H54 (cell line): ENCODE measurements at places on chromosomes 6 and 20.

DNA sequence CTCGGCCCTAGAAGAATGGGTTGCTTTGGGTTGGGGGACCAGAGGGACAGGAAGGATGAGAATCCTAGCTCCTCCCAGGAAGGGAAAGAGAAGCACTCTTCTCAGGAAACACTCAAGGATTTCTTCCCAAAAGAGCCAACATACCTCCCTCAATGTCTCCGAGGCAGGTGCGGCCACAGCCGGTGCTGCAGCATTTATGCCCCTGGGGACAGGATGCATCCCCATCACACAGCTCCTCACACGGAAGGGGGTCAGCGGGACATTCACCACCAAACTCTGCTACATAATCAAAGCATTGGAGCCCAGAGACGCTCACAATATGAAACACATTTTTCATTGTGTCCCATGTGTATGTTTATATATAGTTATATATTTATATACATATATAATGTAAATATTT, 14.8 kb downstream of the WFDC3 start:
- no peak for DNase-seq

- DNase-seq: peak; percentile 40
Measured at GRCh38 chr6:3419624-3420272, 37.1 kb downstream of the SLC22A23 start.

- DNase-seq: no peak
Measured at GRCh38 chr6:71048320-71049164, 91.7 kb upstream of the B3GAT2 start.

DNA sequence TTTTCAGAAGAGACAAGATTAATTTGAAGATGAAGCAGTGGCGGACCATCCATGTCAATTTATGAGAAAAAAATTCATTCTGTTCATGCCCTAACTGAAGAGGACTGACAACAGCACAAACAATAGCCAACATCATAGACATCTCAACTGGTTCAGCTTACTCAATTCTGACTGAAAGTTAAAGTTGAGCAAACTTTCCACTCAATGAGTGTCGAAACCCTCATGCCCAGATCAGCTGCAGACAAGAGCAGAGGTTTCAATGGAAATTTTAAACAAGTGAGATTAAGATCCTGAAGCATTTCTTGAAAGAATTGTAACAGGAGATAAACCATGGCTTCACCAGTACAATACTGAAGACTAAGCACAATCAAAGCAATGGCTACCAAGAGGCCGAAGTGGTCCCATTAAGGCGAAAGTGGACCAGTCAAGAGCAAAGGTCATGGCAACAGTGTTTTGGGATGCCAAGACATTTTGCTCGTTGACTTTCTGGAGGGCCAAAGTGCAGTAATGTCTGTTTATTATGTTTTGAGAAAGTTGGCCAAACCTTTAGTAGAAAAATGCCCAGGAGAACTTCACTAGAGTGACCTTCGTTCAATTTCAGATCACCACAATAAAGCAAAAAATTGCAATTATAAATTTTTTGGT, 6.1 kb upstream of the SFT2D1 start:
- no peak for DNase-seq

- peak; percentile 82 for DNase-seq
Measured at GRCh38 chr6:3518356-3519190, 61.7 kb upstream of the SLC22A23 start.

DNA sequence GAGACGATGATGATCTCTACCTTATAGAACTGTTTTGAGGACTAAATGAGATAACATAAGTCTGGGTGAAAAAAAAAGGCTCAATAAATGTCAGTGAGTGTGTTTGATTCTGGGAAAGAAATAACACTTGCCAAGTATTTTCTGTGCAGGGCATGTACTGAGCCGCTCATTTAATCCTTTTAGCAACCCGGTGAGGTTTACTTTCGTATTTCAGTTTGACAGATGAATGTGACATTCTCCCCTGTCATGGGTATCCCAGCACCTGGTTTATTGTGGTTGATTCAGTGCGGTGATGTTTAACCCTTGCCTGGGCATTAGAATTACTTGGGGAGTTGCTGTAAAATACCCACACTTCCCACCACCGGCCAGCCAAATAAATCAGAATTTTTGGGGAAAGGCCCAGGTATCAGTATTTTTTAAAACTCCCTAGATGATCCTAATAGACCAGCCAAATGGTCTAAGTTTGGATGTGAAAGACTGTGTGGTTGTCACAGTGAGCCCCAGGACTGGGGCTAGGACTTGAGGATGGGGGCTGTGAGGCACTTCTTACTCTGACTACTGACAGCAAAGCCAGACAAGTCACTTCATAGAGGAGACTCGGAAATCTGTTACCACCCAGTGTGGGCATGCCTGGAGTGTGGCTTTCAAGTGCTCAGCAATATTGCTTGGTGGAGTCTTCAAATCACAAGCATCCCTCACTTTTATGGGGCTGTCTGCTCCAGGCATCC, 100.2 kb upstream of the KCNG1 start:
- no peak for DNase-seq

DNA sequence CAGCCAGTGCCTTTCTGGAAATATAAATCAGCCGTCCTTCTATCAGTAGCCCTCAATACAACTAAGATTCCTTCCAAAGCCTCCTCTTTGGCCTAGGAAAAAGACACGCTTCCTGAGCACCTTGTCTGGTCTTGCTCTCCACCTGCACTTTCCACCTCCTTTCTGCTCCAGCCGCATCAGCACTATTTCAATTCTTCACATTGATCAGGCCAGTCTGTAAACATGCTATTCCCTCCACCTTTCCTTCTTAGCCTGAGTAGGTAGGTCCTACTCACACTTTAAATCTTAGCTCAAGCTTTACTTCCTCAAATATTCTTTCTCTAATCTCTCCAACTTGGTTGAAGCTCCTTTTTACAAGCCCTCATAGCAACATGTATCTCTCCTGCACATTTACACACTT, 11.4 kb downstream of the RANBP9 start:
- DNase-seq: no peak

- DNase-seq: peak; percentile 80
Measured at GRCh38 chr20:35768731-35769664, 2.8 kb upstream of the PHF20 start.

DNA sequence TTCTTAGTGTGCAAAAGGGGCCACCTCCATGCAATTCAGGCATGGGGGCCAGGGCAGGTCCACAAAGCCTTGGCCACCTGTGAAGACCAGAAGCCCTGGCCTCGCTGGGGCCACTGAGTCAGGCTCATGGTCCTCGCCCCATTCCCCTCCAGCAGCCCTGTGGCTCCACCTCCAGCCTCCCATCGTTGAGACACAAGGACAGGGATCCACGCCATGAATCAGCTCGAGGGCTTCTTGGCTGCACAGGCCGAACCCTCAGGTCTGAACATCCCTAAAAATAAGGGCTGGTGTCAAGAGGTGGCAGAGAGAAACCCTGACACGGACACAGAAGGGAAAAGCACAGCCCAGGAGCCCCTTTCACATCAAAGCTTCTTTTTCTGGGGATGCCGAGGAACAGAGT, 68.6 kb upstream of the QKI start:
- no peak for DNase-seq

- DNase-seq: no peak
Measured at GRCh38 chr20:1536893-1537730, 20.4 kb downstream of the SIRPD start.

- DNase-seq: no peak
Measured at GRCh38 chr20:64053841-64054661, 4.6 kb upstream of the SOX18 start.

DNA sequence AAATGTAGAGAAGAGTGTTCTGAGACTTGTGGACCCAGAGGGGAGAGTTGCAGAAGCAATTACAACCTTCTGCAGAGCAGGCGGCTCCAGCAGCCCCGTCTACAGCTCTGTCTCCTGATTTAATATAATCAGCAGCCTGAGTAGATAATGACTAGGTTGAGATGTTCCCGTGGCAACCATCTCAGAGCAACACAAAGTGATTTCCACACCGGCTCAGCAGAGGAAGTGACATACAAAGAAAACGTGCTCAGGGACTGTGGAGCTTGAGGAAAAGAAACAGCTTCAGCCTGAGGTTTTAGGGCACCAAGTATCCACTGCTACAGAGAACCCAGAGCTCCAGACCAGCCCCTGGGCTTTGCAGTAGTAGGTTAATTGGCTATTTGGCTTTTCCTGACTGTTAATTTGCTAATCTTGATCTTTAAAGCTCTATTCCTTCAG, 136.4 kb downstream of the MTFR2 start:
- peak; percentile 2 for DNase-seq

GRCh38 chr6:166420351-166420750, 37.6 kb upstream of the MPC1 start:
- no peak for DNase-seq

- DNase-seq: no peak
Measured at GRCh38 chr20:32988008-32988407, 16.2 kb downstream of the SUN5 start.

DNA sequence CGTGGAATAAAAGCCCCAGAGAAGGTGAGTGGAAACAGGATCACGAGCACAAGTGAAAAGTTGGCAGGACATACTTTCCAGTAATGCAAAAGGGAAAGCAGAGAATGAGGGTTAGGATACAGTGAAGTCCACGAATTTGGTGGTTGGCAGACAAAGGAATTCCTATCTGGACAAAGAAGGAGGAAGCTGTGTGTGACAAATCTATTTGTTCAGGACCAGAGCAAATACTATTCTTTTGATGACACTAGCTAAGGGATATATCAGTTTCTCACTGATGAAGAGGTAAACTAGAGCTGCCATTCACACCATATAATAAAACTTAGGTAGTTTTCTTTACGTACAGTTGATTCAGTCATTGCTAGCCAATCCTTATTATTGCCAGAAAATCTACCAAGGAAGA, 156.8 kb upstream of the GRIK2 start:
- no peak for DNase-seq
